Astrocyte (in vitro differentiated cells and primary cell): ENCODE measurements at places on chromosomes 7 and 10. TPM values are rescaled to one million over a fixed set of nuclear protein-coding genes. Genes with fewer than 3 reads are reported as not detected.

C10orf53 gene
- total RNA-seq, result not detected in 2 replicates

CRTAC1 gene
- total RNA-seq, result 0.66 and 2.6 TPM in 2 replicates

GRCh38 chr10:120098232-120098930, 205.9 kb downstream of the SEC23IP start:
- no peak for DNase-seq

DNA sequence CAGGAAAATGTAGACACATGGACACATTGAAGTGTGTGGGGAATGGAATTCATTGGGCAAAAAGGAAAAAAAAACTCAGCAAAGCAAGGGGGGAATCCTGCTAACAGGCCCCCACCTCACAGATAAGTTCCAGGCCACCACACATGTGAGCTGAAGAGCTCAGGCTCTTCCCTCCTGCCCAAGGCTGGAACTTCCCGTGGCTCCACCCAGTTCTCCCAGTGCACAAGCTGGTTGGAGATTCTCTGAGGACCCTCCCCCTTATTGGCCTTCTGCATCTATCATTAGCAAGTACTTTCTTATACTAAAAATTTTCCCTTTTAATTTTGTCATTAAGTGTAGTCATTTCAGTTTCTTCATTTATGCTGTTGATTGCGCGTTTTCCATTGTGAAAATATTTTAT, 190.8 kb downstream of the CCSER2 start:
- DNase-seq, result no peak

DNA sequence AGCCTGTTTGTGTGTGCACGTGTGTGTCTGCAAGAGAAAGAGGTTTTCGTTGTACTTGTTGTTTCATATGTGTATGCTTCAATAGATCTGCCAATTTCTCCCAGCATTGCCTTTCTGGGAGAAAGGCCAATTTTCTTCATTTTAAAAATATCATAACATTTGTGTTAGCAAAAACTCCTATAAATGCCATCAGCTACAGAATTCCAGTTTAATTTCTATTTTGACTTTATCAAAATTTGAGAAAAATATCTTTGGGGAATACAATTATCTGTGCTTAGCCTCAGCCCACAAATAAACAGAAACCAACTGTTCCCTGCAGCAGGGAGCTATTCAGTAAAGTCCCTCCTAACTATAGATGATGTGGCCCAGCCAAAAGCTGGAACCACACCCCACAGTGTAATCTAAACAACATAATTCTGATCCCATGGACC, 68.3 kb upstream of the MGMT start:
- DNase-seq, result no peak
